ENCODE measurements at places on chromosomes 1 and 21.

GRCh38 chr1:84571150-84571535 is 3.1 kb downstream of the CTBS start:
- no peak for DNase-seq

GRCh38 chr1:47635111-47635510 is 197.3 kb downstream of the FOXD2 start:
- DNase-seq, result no peak

GRCh38 chr21:31107176-31107785 is 69.0 kb upstream of the KRTAP19-8 start:
- DNase-seq, result no peak

DNA sequence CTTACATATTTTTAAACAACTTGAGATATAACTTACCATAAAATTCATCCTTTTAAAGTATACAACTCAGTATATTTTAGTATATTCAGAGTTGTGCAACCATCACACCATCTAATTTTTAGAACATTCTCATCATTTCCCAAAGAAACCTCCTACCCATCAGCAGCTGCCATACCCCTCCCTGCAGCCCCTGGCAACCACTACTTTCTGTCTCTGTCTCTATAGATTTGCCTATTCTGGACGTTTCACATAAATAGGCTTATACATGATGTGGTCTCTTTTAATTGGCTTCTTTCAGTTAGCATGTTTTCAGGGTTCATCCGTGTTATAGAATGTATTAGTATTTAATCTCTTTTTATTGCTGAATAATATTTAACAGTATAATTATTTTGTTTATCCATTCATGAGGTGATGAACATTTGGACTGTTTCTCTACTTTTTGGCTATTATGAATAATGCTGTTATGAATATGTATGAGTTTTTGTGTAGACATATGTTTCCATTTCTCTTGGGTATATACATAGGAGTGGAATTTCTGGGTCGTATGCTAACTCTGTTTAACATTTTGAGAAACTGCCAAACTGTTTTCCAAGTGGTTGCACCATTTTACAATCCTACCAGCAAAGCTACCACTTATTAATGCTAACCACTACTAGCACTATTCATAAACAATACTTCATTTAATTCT is 29.5 kb downstream of the WDR26 start:
- no peak for DNase-seq

DNA sequence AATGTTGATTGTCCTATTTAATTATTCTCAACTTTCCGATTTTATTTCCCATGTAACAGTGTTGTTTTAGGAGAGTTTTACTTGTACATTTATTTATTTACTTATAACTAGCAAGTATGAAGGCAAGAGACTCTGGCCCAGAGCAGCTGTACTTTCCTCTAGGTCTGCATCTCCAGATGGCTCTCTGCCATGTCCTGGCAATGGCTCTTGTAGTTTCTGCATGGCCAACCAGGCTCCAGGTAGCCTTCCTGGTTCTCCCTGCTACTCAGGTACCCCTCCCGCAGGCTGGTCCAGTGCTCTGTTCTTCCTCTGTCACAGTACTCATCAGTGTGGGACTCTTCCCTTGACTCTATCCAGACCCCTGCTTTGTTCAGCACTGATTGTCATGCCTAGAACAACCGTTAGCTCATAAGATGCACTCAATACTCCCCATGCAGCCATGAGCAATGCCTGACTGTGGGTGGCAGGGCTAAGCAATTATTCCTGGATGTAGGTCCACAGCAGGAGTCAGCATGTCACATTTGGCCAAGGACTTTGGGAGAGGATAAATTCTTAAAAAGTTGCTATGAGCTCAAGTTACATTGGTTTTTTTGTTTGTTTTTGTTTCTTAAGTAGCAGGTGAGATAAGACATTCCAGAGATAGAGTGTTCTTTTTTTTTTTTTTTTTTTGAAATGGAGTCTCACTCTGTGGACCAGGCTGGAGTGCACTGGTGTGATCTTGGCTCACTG is 10.9 kb upstream of the IL20 start:
- DNase-seq, result no peak

DNA sequence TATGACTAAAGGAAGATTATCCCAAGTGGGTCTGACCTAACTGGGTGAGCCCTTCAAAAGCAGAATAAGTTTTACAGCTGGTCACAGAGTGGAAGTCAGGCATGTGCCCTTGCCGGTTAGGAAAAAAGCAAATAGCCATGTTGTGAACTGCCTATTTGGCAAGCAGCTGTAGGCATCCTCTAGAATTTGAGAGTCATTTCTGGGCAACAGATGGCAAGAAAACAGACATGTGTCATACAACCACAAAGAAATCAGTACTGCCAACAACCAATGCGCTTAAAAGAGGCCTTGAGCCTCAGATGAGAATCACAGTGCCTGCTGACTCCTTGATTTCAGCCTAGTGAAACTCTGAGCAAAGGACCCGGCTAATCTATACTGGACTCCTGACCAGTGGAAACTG is 26.8 kb downstream of the LRRC53 start:
- no peak for DNase-seq

DNA sequence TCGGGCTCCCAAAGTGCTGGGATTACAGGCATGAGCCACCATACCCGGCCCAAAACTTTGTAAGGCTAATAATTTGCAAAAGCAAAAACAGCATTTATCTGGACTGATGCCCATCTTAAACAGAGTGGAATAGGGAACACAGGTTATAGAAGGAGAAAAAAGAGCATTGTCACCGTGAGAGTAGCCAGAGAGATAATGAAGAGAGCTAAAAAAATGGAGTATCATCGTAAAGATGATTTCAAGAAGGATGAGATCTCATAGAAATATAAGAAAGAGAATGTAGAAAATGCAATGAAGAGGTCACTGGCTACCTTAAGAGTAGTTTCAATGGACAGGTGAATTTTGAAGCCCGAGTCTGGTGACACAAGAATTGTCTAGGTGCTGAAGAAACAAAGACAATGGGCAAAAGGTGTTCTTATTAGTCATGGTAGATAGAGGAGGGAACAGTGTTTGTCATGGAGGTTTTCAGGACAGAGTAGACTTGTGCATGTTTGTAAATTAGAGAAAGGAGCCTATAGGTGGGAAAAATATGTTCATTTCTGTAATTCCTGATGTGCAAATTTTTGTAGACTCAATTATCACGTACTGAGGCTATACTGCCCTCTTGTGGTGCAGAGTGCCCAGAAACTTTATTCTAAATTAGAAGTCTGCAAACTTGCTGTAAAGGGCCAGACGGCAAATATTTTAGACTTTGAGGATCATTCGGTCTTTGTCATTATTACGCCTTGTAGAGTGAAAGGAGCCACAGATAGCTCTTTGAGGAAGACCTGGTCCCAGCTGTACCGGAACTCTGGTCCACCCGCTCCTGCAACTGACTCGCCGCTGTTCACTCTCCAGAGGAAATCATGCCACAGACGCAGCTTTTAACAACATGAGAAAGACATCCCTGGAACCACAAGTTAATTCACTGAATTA is 8.1 kb upstream of the TMEM183A start:
- peak; percentile 21 for DNase-seq

DNA sequence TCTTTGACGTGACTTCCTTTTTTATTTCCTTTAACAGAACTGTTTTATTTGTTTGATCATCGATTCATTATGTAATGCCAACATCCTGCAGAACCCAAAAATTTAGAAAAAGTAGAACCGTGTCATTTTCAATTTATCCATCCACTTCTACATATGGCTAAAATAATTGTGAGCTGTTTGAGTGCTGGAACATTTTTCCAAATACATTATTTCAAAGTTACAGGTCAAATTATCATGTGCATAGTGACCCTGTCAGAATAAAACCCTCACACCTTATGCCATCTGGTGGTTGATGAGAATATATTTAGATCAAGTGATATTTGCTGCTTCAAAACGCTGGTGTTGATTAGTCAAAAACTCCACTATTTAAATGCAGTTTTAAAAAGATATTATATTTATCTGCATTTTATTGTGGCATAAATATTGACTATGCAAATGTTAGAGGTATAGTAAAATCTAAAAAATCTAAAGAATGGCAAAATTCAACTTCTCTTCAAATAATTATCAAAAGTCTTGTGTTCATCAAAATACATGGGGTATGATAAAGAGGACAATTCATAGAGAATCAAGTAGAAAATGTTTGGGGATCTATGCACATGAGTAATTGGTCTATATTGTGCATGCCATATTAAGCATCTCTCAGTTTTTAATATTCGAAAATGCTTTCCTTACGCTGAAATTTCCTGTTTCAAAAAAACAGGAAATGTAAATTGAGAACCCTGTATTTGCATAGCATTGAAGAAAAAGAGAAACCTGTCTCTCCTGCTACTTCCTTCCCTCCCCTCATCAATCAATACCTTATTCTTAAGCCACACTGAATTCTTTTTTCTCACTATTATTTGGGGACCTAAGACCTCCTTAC is 39.7 kb downstream of the UBE2U start:
- DNase-seq, result no peak

DNA sequence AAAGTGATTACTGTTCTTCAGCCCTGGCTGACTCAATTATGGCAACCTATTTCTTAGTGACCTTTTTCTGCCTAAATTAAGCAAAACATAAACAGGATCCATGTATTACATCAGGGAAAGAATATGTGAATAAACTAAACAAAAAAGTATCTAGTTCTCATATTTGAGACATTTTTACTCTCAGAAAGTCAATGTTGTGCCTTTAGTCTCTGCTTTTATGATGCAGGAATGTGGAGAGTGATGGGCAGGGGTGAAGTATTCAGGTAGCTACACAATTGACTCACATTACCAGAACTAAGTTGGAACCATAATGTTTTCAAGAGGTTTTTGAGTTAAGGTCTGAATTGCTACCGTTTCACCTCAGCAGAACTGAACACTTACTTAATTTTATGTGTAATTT is 462.7 kb upstream of the CXADR start:
- no peak for DNase-seq

- peak; percentile 29 for DNase-seq
Observed at GRCh38 chr1:117067533-117068370, 7.6 kb downstream of the TTF2 start.

DNA sequence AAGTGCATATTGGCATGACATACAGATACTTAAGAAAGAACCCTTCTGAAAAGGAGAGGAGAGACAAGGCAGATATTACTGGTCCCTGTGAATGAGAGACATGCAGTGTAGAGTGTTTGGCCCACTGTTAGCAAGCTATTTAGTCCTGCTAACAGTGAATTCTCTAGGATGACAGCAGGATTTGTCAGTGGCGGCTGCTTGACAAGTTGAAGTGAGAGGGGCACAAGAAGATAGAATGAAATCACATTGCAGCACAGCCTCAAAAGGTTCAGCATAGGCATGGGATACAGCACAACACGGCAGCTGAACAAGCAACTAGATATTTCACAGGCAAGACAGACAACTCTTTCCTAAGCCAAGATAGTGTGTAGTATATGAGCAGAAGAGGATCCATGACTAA is 407.9 kb downstream of the PLA2G4A start:
- no peak for DNase-seq

GRCh38 chr1:37533317-37534093 is 18.9 kb upstream of the MEAF6 start:
- no peak for DNase-seq

DNA sequence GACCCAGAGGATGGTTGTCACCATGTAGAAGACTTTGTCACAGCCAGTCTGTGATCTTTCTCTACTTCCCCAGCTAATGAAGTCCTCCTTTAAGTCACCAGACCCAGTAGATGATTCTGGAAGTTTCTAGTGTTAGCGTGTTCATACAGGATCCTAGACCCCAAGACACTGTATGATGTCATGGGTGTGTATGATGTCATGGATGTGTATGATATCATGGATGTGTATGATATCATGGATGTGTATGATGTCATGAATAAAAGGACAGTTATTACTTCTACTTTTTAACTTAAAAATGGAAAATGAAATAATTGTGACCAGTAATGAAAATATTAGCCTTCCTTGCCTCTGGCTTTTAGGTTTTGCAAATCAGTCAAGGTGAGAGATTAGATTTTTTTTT is 260.0 kb downstream of the FMN2 start:
- no peak for DNase-seq

DNA sequence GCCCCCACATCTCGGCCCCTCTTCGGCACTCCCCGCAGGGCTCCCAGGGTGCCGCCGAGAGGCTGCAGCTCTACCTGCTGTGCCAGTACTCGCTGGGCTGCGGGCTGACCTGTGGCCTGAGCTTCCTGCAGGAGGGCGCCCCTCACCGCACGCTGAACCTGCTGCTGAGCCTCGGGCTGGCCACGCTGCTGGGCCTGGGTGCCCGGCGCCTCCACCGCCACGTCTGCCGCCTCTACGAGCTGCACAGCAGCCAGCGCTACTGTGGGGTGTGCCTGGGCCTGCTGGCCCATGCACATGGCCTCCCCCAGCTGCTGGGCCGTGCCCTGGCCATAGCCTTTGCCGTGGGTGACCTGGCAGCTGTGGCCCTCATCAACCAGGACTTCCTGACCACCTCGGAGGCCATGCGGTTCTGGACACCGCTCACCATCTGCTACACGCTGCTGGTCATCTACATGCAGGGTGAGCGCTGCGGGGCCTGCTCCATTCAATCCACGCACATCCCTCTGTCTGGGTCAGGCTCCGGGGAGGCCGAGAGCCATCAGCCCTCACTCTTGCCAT is 1.9 kb downstream of the TMEM82 start:
- no peak for DNase-seq

DNA sequence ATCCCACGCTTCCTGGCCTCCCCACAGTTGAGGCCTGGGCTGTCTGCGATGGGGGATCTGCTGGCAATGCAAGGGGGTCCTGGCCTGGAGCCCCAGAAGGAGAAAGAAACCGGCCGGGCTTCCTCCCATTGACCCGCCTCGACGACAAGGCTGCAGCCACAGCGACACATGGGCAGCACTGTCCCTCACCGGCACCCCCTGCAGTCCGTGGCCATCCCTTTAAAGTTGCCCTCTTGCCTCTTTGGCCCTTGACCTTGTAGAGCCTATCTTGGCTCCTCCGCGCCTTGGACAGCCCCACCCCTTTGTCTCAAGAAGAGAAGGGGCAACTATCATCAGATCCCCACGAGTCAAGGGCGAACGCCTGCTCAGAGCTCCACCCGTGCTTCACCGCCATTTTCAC is 106.0 kb downstream of the CASZ1 start:
- no peak for DNase-seq

DNA sequence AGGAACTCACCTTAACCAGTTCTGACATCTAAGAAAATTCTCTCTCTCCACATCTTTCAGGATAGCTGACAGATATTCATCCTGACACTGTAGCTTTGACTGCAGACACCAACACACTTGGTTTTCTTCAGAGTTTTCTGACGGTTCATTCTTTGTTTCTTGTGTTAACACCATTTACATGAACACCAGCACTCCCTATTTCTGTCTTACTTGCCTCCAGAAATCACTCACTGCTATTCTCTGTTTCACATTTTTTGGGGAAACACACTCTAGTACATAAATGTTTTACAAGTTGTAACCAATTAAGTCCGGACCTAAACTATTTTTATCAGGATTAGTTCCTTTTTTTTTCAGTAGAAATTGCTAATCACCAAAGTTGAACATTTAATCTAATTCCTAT is 15.4 kb downstream of the FLVCR1 start:
- no peak for DNase-seq

- no peak for DNase-seq
Observed at GRCh38 chr21:33377221-33377920, 25.8 kb upstream of the IFNGR2 start.

GRCh38 chr1:115400891-115401290 is 62.8 kb upstream of the NGF start:
- DNase-seq, result no peak

Measured in large intestine (tissue), 12 donors.